ENCODE measurements at places on chromosomes 16 and 17.

GRCh38 chr16:4087990-4088577 is 28.2 kb downstream of the ADCY9 start:
- DNase-seq, result no peak

- no peak for DNase-seq
Measured at GRCh38 chr17:4982305-4982704, 5.2 kb downstream of the CAMTA2 start.

GRCh38 chr16:76875898-76876297 is 315.1 kb upstream of the MON1B start:
- no peak for DNase-seq

- no peak for DNase-seq
Measured at GRCh38 chr17:41334385-41335305, 16.0 kb downstream of the KRT33A start.

- no peak for DNase-seq
Measured at GRCh38 chr16:10930755-10931093, 11.5 kb downstream of the DEXI start.

- no peak for DNase-seq
Measured at GRCh38 chr16:56211435-56211981, 20.2 kb downstream of the GNAO1 start.

DNA sequence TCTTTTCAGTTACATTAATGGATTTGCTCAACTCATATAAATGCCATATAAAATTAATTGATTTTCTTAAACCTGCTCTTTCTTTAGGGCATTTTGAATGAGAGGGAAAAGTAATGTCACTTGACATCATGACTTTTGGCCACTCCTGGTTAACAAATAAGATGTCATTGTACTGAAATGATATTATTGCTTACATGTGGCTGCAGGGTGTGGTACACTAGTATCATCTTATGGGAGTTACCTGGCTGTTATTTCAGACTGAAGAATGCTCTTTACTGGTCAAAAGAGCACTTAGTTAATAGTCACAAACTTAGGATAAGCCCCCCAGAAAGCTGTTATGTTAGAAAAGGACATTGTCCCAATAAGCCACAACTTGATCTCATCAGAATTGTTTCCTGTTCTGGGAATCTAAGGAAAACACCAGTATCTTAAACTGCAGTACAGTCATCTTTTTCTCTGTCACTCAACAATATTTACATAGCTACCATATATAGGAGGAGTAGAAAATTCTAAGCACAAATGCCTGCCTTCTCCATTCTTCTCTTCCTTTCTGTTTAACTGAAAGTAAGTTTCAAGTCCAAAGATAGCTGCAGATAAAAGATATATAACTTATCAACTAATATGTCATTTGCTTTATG is 53.9 kb upstream of the MRC2 start:
- DNase-seq, result no peak

GRCh38 chr17:58447039-58447975 is 30.0 kb upstream of the RNF43 start:
- DNase-seq, result peak; percentile 69

DNA sequence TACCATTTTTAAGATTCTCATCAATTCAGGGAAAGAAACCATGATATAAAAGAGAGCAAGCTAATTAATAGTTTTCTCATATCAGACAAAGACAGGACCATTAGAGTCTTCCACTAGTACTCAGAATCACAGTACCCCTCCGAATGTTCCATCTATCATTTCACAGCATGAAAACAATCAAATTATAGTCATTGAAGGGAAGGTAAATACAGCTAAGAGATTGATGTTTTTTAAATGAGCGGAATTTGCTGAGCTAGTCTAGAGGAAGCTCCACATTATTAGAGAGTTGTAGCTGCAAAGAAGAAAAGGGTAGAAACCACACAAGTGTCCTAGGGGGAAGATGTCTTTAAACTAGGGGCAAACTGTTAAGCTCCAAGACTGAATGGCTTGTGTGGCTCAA is 808.9 kb downstream of the CDH11 start:
- no peak for DNase-seq

DNA sequence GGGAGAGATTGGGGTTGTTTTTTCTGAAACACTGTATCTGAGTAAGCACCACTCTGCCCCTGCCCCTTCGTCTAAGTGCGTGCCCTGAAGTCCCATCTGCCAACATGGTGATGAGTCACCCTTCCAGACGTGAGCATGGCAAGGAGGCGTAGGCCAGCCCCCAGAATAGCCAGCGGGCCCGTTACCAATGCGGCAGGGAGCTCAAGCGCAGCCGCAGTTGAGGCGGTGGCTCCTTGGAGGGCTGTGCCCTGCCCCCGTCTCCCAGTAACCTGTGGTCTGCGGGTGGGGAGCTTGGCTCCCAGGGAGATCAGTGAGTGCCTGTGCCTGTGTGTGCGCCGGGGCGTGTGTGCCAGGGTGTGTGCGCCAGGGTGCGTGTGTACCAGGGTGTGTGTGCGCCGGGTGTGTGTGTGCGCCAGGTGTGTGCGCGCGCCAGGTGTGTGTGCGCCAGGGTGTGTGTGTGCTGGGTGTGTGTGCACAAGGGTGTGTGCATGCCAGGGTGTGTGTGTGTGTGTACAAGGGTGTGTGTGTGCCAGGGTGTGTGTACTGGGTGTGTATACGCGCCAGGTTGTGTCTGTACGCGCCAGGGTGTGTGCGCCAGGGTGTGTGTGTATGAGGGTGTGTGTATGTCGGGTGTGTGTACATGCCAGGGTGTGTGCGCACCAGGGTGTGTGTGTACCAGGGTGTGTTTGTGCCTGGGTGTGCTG is 98.6 kb upstream of the CHMP6 start:
- DNase-seq, result no peak

DNA sequence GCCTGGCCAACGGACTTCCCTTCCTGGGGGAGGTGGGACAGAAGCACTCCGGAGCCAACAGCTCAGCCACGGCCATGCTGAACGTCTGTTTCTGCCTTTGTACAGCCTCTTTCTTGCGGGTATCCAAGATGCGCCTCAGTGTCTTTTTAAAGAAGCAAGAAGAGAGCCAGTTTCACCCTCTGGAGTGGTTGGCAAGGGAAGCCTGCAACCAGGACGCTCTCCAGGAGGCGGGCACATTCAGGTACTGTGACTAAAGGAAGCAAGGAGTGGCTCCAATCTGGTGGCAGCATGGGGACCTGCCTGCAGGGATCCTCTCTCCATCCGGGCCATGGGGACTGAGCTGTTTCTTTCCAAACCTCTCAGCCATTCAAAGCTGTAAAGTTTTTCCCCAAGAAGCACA is 60.6 kb upstream of the ENDOV start:
- DNase-seq, result no peak

DNA sequence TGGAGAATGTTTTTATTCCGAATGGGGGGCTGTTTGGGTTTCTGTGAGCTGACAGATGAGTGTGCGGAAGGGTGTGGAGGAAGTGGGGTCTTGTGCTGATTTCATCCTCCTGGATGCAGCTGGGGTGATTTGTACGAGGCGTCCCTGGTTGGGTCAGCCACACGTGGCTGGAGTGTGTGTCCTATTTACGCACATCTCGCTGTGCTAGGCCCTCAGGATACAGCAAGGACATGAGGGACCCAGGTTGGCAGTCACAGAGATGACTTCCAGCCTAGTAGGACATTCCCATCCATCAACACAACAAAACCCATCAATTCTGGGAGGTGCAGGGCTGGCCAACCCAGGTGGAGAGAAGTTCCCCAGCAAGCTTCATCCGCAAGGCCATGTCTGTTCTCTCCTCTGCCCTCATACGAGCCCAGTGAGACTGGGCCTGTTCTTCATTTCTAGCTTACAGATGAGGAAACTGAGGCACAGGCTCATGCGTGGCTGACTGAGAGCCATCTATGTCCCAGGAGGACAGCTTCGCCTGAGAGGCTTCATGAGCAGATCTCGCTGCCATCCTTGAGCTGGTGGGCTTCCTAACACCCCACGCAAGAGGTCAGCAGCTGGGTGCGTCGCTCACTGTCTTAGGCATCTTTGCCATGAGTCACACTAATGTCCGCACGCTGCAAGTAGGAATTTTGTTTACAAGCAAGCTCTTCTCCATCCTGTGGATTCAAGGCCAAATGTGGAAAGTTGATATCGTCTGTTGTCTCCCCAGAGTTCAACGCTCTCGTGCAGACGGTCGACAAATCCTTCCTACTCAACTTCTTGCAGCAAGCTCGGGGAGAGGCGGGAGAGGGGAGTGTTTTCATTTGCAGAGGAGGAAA is 24.4 kb downstream of the IRF8 start:
- DNase-seq, result no peak

DNA sequence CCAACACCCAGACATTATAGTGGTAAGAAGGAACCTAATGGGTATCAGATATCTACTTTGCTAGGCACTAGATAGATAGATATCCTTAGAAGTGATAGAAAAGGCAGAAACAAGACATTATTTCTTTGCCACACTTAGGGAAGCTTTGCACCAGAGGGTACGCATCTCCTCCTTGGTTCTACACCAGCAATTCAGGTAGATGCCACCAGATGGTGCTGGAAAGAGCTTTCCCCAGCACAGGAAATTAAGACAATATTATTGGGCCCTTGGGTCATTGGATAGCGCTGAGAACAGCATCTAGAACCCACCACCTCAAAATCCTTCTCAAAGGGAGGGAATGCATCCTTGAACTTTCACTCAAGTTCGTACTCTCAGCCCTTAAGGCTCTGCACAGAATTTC is 173.8 kb upstream of the CCL2 start:
- DNase-seq, result no peak

GRCh38 chr16:24119807-24120206 is 136.3 kb upstream of the CACNG3 start:
- DNase-seq, result no peak

- no peak for DNase-seq
Measured at GRCh38 chr17:75124819-75125162, 6.8 kb downstream of the NT5C start.

DNA sequence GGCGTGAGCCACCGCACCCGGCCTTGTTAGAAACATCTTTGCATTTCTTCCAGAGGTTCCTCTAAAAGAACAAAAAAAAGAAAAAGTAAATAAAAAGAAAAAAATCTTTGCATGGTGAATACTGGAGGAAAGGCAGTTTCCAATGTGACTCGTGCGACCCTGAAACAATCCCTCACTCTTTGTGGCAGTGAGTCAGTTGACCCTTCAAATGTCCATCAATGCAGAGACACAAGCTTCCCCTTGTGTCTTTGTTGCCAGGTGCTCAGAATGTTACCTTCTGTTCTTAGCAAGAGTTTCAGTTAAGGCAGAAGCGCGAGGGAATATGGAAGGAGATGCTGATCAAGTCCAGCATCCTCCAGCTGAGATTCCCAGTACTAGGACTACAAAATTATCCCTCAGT is 16.4 kb downstream of the CACNG4 start:
- DNase-seq, result no peak

DNA sequence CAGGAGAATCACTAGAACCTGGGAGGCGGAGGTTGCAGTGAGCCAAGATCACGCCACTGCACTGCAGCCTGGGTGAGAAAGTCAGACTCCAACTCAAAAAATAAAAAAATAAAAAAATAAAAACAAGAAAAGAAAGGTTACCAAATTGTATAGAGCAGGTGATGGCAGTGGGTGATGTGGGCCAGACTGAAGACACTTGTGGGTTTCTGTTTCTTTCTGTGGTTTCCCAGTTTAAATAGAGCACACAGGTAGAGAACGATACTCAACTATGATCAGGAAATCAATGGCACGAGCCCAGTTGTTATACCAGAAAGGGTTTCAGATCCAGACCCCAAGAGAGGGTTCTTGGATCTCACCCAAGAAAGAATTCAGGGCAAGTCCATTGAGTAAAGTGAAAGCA is 32.6 kb downstream of the NUBP1 start:
- DNase-seq, result no peak

DNA sequence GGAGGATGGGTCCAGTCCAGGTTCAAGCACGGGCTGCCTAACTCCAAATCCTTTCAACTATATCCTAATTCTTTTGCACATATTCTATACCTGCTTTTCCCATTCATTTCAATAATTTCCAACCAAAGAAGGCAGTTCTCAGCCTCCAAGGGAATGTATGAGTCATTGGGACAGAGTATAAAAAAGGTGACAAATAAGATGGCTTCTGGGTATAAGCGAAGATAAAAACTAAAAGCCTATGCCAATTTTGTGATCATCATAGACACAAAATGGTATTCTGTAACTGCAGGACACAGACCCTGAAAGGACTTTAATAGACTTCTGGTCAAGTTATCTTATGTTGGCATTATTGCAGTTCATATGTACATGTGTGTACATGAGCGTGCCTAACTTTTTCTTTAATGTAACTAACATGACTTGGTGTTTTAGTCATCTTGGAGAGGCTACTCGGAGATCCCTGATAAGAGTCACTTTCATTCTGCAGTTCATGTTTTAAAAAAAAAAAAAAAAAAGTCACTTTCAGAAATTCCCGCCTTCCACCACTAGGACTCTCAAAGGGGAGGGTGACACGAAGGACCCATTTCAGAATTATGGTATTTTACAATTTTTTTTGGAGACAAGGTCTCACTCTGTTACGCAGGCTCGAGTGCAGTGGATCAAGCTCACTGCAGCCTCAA is 17.3 kb downstream of the COG1 start:
- DNase-seq, result peak; percentile 30

- DNase-seq, result no peak
Measured at GRCh38 chr17:81306491-81306890, 11.4 kb upstream of the SLC38A10 start.

DNA sequence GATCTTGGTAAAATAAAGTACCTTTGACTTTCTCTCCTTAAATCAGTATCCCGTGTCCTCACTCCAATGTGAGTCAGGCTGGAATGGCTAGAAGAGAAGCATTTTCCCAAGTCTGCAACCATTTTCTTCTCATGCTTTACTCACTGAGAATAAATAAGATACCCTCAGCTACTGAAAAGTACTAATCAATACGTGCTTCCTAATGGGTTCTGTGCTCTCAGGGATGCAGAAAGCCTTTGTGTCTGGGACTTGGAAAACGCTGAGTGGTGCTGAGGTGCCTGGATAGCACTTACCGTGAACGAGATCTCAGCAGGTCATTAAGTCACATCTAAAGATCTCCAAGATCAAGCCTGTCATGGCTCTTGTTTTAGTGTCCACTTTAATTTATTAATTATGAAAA is 672.3 kb upstream of the C16orf82 start:
- DNase-seq, result no peak

DNA sequence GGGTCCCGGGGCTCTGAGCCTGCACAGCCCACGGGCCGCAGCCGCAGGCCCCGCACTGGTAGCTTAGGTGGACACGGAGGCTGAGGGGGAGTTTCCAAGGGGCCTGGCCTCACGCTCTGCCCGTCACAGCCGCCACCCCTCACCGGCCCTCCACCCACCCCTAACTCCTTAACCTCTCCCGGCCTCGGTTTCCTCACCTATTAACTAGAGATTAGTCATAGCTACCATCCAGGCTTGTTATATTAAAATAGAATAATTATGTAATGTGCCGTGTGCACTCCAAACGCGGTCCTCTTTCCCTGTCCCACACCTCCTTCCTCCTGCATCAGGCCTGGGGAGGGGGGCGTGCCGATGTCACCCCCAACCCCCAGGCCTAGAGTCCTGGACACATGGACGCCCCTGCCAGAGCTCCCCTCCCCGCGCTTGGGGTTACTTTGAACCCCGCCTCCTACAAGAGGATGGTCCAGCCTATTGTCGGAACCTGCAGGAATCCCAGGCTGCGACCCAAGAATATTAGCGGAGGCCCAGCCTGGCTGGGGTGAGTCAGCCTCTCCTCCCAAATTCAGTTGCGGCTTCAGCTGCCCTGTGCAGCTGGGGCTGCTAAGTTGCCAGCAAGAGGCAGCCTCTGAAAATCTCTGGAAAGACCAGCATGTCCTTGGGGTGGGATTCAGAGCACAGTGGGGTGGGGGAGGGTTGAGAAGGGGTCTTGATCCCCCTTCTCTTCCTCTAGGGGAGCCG is 17.3 kb downstream of the SOCS3 start:
- DNase-seq, result no peak

GRCh38 chr17:11807606-11808005 is 189.7 kb downstream of the ZNF18 start:
- DNase-seq, result no peak
